Left ventricle myocardium superior (tissue), 1 donor: ENCODE measurements at places on chromosomes 12 and 14. TPM values are rescaled to one million over a fixed set of nuclear protein-coding genes. Genes with fewer than 3 reads are reported as not detected.

MORN3 gene
- total RNA-seq = not detected

DNA sequence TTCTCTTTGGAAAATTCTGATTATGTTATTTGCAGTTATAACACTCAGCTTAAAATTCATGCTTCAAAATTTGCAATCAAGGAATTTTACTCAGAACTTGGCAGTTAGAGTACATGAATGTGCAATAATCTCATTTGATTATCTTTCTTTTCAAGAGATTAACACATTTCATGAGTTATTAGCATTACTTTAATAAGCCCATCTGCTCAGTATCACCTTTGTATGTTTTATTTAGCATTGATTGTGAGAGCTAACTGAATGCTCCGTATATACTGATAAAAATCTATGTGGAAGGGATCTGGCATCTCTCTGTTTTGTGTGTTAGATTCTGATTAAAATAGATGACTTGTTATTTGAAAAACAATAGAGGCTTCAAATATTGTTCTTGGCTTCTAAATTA, 55.6 kb upstream of the CPNE8 start:
- no peak for DNase-seq

KERA gene
- not detected for total RNA-seq

DNA sequence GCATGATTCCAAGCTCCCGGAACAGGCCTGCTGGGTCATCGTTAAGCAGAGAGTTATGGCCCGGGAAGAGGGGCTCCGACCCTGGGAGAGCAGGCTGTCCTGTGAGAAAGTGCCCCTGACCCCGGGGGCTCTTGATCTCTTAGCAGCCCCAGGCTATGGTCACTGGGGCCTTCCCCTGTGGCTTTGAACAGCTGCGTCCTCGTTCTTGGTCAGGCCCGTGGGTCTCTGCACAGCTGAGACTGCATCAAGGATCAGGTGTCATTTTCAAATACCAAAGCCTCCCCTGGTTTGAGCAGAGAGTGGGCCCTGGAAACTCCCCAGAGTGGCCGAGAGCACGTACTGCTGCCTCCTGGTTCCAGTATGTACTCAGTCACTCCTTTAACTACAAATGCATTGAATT, 114.8 kb downstream of the ESRRB start:
- no peak for DNase-seq

DNA sequence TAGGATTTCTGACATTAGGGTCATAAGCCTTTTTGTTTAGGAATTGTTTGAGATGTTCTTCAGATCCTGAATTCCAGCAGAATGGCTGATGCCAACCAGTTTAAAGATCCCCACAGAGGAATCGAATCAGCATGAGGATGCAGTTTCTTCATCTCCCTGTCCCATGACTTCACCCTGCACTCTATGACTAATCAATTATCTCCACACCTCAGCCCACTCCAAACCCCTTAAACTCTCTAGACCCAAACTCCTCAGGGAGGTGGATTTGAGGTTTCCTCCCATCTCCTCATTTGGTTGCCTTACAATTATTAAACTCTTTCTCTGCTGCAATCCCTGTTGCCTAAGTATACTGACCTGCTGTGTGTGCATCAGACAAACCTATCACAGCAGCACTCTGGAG, 86.5 kb upstream of the CRY1 start:
- no peak for DNase-seq
